ENCODE measurements at places on chromosomes 13 and 19.

GRCh38 chr19:11894851-11895250 lies 7.3 kb downstream of the ZNF69 start:
- DNase-seq = no peak

GRCh38 chr13:49759503-49759902 lies 33.0 kb downstream of the KPNA3 start:
- DNase-seq = no peak

DNA sequence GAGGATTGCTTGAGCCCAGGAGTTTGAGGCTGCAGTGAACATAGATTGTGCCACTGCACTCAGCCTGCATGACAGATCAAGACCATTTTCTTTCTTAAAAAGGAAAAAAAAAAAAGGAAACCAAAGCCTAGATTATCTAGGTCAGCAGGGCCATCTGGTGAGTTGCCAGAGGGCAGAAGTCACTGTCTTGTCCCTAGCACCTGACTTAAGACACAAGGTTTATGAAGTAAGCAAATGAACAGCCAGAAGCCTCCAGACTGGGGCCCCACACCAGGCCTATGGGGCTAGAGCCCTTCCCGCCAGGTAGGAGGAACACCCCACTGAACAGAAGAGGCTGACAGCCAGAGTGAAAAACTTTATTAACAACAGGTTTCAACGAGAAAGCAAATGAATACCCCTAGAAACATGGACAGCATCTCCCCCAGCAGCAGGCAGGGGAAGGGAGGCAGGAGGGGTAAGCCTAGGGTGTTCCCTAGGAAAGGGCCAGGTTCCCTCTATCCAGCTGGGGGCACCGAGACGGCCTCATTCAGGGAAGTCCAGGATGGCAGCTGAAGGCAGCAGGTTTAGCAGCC lies 1.2 kb downstream of the WDR83 start:
- no peak for DNase-seq

GRCh38 chr13:40878823-40879222 lies 89.4 kb downstream of the SLC25A15 start:
- no peak for DNase-seq

- no peak for DNase-seq
Observed at GRCh38 chr13:29160862-29161261, 340.7 kb downstream of the MTUS2 start.

DNA sequence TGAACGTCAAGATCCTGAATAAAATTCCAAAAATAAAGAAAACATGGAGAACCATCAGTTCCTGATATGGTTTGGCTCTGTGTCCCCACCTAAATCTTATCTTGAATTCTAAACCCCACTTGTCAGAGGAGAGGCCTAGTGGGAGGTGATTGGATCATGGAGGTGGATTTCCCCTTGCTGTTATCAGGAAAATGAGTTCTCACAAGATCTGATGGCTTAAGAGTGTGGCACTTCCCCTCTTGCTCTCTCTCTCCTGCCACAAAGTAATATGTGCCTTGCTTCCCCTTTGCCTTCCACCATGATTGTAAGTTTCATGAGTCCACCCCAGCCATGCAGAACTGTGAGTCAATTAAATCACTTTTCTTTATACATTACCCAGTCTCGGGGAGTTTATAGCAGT lies 827.4 kb downstream of the GPC5 start:
- no peak for DNase-seq

- no peak for DNase-seq
Observed at GRCh38 chr13:73952648-73953047, 181.6 kb downstream of the KLF12 start.

GRCh38 chr13:31213651-31214289 lies 14.0 kb downstream of the B3GLCT start:
- no peak for DNase-seq

GRCh38 chr19:295687-296370 lies 4.6 kb upstream of the PLPP2 start:
- DNase-seq = no peak

DNA sequence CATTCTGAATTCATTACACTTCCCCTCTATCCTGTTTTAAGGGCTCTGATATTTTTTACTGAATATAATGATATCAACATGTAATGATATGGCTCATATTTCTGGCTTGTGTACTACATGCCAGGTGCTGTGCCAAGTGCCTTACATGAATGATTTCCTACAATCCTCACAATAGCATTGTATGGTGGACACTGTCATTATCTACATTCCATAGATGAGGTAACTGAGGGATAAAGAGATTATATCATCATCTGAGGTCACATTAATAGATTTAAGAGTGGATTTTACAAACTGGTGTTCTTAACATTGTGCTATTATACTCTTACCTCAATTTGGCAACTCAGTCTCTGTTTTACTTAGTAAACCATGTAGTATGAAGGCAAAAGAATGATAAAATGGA lies 502.0 kb downstream of the LIG4 start:
- DNase-seq = no peak

DNA sequence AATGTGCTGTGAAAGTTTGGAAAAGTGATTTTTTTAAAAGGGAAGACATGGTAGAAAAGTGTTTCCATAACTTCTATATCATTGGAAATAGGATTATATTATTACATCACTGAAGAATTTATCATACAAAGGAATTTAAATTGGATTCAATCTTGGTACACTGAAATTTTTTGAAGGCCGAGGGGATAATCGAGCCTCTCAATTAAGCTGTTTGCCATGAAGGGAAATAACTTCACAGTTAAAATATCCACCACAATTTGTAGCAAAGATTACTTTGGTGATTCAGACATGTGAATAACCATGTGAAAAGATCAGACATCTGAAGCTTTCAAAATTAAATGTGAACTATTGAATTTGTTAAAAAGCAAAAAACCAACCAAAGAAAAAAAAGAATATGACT lies 215.3 kb downstream of the KLF5 start:
- DNase-seq = no peak

GRCh38 chr19:46299004-46299509 lies 2.2 kb downstream of the HIF3A start:
- no peak for DNase-seq

DNA sequence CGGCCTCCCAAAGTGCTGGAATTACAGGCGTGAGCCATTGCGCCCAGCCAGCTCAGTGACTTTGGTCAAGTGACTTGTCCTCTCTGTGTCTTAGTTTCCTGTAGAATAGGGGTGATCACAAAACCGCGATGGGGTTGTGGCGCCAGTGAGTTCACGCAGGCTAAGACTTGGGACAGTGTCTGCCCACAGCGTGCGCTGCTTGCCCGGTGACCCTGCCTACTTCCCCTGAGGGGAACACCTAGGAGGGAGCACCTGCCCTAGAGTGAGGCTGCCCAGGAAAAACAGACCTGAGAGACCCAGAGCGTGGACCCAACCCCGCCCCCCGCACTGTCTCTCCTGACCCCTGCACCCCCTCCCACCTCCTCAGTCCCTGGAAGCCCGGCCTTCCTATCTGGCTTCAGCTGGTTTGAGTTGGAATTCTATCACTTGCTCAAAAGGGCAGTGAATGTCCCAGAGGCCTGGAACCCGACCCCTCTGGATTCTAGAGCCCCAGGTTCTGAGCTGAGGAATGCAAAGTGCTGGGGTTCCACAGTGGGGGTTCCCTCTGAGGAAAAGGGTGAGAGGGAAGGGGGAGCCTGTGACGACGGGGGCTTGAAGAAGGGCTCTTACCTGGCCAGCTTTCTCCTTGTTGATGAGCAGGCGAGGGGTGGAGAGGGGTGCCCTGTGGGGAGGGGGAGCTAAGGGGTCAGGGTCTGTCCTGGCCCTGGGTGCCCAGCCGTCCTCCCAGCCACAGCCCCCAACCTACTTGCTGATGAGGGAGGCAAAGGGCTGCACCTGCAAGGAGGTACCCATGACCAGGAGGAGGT lies 2.2 kb upstream of the RINL start:
- DNase-seq = no peak

- DNase-seq = no peak
Observed at GRCh38 chr13:35720690-35721554, 244.4 kb upstream of the MAB21L1 start.

DNA sequence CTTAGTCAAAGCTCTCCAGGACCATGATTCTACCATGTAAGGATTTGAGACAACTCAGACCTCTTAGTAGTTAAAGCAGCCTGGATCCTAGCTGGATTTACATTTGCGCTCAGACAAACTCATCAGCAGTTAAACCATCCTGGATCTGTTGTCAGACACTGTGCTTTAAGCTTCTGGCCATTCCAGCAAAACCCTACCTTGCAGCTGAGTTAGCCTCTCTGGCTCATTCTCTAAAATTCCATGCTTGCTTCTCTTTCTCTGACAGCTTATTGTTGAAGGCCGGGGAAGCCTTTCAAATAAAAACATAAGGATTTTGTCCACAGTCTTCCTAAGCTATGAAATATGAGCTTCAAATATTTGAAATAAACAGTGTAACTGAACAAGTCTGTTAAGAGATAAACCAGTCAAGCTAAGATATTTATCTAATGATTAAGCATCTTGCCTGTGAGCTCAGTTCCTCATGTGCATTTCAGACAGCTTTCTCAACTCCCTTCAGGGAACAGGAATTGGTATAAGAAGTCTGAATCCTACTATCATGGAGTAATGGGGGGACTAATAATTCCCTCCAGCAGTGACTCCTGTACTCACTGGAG lies 89.3 kb downstream of the SLAIN1 start:
- no peak for DNase-seq

DNA sequence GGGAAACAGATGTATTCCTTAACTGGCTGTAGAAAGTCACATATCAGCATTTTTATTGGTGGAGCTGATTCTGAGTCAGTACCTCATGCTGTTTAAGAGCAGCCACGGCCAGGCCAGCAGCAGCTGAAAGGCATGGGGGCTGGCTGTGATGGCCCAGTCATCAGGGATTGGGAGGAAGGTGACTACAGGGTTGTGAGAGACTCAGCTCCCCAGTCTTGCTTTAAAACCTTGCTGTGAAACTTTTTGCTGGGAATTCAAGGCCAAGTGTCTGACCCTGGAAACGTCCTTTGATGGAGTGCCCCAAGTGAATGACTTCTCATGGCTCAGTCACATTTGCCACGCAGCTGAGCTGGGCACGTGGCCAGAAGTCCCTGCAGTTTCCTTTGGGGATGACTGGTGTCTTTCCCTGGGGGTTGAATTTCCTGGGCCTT lies 39.1 kb upstream of the RNF113B start:
- DNase-seq = no peak

GRCh38 chr19:41541990-41542584 lies 33.9 kb upstream of the CEACAM21 start:
- DNase-seq = peak; percentile 62

Data from T-helper 17 cell (primary cell).